ENCODE measurements at places on chromosomes 7 and 10. TPM values are rescaled to one million over a fixed set of nuclear protein-coding genes. Genes with fewer than 3 reads are reported as not detected.

The MOSPD3 gene
- total RNA-seq, result 16.5 TPM

The ARL3 gene
- total RNA-seq, result 2.2 TPM

The WNT8B gene
- total RNA-seq, result not detected

The MLXIPL gene
- 17.3 TPM for total RNA-seq

The DPYSL4 gene
- total RNA-seq, result 0.79 TPM
